ENCODE measurements at places on chromosomes 6 and 20.

DNA sequence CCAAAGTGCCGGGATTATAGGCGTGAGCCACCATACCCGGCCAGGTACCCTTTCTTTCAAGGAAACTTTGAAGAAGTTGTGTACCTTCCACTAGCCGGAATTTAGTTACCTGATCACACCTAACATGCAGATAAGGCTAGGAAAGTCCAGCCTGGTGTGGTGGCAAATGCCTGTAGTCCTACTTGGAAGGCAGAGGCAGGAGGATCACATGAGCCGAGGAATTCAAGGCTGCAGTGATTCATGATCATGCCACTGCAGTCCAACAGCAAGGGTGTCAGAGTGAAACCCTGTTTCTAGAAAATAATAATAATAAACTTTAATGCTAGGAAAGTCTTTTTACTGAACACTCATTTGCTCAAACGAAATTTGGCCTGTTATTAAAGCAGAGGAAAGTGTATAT is 21.0 kb downstream of the NFYA start:
- no peak for DNase-seq

DNA sequence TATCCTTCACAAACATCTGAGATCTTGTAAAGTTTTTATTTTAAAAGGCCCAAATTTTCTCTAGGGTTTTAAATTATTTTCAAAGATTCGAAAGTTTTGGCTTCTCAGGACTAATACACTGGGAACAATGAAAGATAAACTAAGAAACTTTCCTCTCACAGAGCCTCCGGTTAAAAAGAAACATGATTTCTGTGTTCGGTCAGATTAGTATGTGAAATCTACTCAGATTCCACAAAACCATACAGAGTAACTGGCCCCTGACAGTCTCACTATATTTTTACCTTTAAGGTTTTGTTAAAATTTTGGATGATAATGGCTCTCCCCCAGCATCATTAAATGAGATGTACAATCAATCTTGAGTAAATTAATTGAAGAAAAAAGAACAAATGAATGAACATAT is 471.0 kb downstream of the COL12A1 start:
- no peak for DNase-seq

GRCh38 chr6:6927521-6928361 is 180.0 kb upstream of the RREB1 start:
- no peak for DNase-seq

GRCh38 chr20:57465943-57466342 is 59.0 kb downstream of the CTCFL start:
- DNase-seq: no peak

- DNase-seq: no peak
Observed at GRCh38 chr6:150685860-150686259, 86.2 kb downstream of the PLEKHG1 start.

DNA sequence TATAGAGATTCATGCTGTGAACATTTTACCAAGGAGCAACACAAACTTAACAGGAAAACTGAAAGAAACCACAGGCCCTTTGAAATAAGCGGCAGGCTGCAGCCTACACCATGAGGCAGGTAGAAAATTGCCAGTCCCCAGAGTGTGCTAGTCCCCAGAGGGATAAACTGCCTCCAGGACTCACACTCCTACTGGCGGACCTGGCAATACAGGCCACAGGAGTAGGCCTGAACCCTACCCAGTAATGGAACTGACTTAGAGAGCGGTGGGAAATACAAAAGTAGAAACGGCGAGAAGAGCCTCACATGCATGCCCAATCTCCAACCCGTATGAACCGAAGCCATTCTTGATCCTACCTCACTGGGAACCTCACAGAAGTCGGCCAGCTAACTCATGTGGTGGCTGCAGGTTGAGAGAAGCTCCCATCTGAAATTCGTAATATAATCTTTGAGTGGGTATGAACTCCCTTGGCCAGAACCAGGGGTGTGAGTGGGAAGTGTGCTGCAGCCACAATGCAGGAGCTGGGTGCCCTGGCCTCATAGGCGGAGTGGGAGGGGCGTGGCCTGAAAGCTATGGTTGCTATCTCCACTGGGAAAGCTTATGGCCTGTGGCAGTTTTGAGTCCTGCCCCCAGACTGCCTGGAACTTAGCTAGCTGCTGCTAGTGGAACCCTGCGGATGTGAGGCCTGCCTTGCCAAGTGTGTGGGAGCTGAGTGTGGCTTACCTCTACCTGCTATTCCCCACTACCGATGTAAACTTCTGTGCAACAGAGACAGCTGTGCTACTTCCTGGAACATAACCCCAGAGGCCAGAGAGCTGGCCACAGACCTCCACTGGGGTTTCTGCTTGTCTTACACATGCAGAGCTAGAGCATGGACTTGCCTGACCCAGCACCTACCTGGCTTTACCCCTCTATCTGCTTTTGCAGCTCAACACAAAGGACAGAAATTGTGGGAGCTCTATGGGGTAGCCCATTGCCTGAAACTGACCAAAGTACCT is 146.5 kb upstream of the COL21A1 start:
- DNase-seq: no peak

- no peak for DNase-seq
Observed at GRCh38 chr6:46735720-46736031, 501 bp upstream of the PLA2G7 start.

DNA sequence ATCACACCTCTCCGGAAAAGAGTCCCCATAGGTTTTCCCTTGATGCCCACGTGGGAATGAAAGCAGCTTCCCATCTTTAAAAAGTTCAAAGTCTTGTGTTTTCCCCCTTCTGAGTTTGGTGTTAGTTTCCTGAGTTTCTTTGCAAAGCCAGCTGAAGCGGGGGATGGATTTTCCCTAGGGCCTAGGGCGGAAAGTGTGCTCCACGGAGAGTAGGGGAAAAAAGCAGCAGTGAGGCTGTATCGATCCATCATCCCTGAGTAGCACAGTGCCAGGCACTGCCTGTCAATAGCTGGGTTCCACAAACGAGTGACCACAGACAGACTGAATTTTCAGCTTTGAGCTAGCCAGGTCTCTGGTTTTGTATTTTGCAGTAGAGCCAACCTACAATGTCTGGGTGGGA is 1.3 kb downstream of the DAAM2 start:
- no peak for DNase-seq

DNA sequence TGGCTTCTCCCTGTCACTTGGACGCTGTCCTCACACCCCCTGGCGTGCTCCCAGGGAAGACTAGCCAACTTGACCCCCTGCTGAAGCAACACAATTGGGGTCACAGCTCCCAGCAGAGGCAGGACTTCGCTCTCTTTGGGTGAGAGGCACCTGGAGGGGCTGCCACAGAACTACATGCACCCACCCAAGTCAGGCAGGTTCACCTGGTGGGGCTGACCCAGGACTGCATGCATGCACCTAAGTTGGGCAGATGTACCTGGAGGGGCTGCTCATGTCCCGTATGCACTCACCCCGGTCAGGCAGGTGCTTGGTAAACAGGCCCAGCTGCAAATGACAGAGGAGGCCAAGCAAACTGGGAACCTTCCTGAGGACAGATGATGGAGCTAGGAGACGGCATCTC is 154.3 kb upstream of the RPS6KA2 start:
- DNase-seq: no peak

Measured in chondrocyte (in vitro differentiated cells).